Inflammatory macrophage treated with lipopolysaccharide for 4 hours (primary cell): ENCODE measurements at places on chromosomes 12 and 14.

DNA sequence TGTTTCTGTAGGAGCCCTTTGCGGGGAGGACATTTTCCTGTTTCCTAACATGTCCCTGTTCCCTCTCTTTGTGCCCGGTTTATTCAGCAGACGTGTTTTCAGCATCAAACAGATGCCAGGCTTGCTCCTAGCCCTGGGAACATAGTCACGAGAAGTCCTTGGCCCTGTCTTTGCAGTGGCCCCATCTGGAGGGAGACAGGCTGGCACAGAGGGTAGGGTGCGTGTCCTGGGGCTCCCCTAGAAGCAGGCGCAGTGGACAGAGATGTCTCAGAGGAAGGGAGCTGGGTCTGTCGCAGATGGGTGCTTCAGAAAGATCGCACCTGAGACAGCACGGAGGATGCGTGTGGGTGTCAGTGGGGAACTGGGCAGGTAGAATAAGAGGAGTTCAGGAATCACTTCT lies 75.0 kb upstream of the DYNC1H1 start:
- no peak for DNase-seq

GRCh38 chr14:75559451-75560222 lies 18.8 kb upstream of the FLVCR2 start:
- peak; percentile 66 for DNase-seq

DNA sequence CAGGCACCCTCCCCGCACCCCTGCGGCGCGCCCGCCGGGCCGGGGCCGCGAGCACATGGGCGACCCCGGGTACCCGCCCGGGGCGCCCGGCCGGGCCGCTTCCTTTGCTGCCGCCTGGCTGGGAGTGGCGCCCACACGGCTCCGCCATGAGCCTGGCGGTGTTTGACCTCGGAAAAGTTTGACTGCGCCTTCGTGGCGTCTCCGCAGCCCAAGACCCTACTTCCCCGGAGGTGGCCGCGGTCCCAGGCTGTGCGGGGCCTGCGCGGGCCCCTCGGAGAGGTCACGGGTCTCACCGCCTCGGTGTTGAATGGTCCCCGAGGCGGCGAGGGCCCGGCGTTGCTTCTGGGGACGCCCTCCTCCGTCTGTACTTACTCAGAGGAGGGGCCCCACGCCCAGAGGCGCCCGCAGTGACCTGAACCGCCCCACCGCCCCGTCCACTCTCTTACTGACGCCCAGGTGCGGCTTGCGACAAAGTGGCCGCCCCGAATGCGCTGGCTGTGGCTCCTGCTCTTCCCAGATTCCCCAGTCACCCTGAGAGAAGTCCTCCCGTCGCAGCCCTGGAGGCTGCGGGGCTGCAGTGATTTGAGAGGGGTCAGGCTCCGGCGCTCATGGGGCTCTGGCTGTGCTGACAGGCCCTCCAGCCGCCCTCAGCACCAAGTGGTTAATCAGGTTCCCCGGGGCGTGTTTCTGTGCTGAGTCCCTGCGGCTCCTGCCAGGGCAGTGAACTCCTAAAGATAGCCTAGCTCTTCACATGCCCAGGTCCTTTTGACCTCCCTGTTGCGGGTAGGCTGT lies 5.8 kb downstream of the KMT5A start:
- DNase-seq, result peak; percentile 30

- DNase-seq, result no peak
Measured at GRCh38 chr12:110822821-110823415, 23.9 kb upstream of the CCDC63 start.

GRCh38 chr12:105716621-105717020 lies 386.1 kb downstream of the C12orf75 start:
- DNase-seq, result no peak
